ENCODE measurements at places on chromosomes 16 and 17.

DNA sequence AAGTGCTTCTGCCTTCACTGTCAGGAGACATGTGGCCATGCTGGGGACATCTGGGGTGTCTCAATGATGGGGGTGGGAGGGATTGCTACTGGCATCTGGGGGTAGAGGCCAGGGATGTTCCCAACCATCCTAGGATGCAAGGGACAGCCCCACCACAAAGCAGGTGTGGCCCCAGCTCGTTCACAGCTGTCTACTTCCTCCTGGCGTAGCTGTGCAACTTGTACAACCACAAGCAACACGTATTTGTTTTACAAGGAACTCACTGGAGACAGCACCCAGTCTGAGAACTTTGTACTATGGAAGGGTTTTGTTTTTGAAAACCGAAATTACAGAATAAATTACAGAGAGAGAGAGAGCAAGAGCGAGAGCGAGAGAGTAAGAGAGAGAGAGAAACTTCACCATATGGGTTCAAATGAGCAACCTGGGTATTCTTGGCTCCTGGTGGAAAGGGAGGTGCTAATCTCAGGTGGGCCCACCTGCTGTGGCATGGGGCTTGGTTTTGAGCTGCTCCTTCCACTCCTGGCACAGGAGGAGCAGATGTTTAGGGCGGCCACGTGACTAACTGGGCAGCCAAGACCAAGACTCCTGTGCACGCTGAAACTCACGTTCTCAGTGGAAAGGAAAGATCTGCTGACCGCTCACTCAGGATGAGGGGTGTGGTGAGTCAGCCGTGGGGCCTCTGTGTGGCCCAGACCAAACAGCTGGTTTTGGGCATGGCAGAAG, 17.5 kb upstream of the TNFRSF13B start:
- no peak for DNase-seq

GRCh38 chr17:43013296-43013695, 6.7 kb downstream of the IFI35 start:
- no peak for DNase-seq

DNA sequence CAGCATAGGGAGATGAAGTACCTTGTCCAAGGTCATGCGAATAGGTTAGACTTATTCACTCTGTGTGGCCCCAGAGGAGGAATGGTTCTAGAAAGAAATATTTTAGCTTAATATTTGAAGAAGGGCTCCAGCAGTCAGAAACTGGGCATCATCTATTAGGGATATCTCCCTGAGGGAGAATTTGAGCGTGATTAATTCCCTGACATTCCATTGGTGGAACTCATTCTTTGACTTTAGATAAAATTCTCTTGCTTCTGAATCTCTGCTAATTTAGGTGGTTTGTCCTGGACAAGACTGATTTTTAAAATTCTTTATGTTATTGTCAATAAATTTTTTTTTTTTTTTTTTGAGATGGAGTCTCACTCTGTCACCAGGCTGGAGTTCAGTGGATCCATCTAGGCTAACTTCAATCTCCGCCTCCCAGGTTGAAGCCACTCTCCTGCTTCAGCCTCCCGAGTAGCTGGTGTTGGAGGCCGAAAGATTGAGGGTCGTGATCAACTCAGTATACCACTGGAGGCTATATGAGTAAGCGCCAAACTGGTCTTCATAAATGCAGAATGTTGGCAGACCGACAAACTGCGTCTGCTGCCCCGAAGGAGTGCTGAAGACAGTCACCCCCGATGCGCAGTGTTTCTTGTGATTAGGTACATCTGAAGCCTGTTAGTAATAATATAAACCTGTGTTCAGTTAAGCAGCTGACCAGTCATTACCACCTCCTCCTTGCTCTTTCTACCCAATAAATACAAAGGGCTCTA, 267.9 kb upstream of the HSBP1 start:
- no peak for DNase-seq

- no peak for DNase-seq
These were observed 16.4 kb upstream of the HS3ST2 start for GRCh38 chr16:22797551-22797950.

DNA sequence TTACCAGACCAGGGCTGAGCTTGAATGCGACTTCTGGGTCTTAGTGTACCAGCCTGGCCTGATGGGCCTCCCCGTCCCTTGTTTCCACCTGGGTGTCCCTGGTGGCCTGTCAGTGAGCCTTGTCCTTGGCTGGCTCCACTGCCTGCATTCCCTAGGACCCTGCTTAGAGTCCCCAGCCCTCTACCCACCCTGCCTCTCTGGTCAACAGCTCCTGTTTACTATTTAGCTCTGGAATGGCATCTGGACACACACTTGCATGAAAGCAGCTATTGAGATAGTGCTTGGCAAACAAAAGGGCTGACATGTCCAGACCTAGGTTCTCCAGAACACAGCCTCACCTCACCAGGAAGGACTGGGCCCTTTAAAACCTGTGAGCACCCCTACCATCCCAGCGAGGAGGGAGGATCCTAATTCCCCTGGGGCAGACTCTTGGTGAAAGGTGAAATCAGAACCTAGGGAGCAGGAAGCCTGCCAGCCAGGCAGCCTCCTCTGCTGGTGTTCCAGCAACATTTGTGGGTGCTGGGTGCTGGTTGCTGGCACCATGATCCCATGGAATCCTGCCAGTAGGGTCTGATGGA, 38.8 kb downstream of the RAI1 start:
- no peak for DNase-seq

DNA sequence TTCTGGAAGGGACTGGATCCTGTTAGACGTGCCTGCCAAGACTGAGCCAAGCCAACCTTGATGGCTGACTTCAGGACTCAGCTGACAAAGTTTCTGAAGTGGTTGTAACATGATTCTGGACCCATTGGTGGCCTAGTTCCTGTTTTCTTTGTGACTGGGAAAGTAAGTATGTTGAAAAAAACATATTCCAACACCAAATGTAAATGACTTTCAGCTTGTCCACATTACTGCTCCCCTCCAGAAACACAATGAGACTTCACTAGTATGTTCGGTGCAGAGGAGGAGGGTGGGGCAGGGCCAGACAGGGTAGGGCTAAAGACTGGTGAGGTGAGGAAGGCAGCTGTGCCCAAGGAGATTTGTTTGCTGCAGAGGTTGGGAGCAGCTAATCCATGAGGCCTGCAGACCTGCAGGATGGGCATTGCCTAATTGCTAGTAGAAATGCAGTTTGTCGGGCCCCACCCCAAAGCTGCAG, 26.4 kb downstream of the NMT1 start:
- DNase-seq = no peak

All from SK-N-MC (cell line).